ENCODE measurements at places on chromosomes 6 and 20. TPM values are rescaled to one million over a fixed set of nuclear protein-coding genes. Genes with fewer than 3 reads are reported as not detected.
A peak's percentile ranks its signal among the peaks of the same experiment; 100 is the strongest.

Gene SPTLC3
- 1.2 TPM for total RNA-seq

Gene EDEM2
- 22.8 TPM for total RNA-seq

Gene BPIFB1
- not detected for total RNA-seq

DNA sequence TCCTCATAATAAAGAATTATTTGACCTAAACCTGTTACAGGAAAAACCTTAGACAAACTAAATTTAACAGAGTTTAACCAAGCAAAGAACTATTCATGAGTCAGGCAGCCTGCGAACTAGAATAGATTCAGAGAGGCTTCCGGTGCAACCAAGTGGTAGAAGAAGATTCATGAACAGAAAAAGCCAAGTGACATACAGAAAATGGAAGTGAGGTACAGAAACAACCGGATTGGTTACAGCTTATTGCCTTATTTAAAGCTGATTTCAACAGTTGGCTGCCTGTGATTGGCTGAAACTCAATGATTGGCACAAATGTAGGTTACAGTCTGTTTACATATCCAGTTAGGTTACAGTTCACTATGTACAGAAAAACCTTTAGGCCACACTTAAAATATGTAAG is 10.1 kb downstream of the PPP1R3G start:
- H3K36me3 ChIP-seq: no peaks in the 10 kb centered on the region
- peaks cover 21% of the 10 kb centered on the region for H3K27me3 ChIP-seq
- no peak for DNase-seq
- no peak overlapping the region for H3K4me3 ChIP-seq
- no peak overlapping the region for H3K27ac ChIP-seq

DNA sequence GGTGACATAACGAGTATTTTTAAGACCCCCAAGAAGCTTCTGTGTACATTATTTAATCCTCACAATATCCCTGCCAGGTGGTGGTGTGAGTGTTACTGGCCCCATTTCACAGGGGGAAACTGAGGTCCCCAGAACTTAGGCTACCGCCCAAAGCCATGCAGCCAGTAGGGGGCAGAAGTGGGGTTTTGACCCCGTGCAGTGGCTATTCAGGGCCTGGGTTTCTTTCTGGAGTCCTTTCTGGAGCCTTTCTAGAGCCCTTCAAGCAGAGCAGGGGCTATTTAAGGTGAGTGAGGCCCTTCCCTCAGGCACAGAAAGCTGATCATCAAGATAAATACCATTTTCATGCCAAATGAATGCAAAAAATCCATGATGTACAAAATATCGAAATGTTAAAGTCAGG is 59.0 kb downstream of the CTCFL start:
- no peaks in the 10 kb centered on the region for H3K36me3 ChIP-seq
- no peak for DNase-seq
- peaks cover 13% of the 10 kb centered on the region for H3K4me1 ChIP-seq
- H3K4me3 ChIP-seq: no peak overlapping the region
- H3K27ac ChIP-seq: no peak overlapping the region

GRCh38 chr6:151060766-151061531 is 178.8 kb upstream of the AKAP12 start:
- H3K27ac ChIP-seq: no peak overlapping the region
- peaks cover 11% of the 10 kb centered on the region for H3K36me3 ChIP-seq
- H3K27me3 ChIP-seq: no peaks in the 10 kb centered on the region
- no peak for DNase-seq
- no peaks in the 10 kb centered on the region for H3K4me1 ChIP-seq

GRCh38 chr6:39049575-39050283 is 1.1 kb downstream of the GLP1R start:
- H3K4me3 ChIP-seq: no peak overlapping the region
- peaks cover 20% of the 10 kb centered on the region for H3K4me1 ChIP-seq
- no peaks in the 10 kb centered on the region for H3K36me3 ChIP-seq

DNA sequence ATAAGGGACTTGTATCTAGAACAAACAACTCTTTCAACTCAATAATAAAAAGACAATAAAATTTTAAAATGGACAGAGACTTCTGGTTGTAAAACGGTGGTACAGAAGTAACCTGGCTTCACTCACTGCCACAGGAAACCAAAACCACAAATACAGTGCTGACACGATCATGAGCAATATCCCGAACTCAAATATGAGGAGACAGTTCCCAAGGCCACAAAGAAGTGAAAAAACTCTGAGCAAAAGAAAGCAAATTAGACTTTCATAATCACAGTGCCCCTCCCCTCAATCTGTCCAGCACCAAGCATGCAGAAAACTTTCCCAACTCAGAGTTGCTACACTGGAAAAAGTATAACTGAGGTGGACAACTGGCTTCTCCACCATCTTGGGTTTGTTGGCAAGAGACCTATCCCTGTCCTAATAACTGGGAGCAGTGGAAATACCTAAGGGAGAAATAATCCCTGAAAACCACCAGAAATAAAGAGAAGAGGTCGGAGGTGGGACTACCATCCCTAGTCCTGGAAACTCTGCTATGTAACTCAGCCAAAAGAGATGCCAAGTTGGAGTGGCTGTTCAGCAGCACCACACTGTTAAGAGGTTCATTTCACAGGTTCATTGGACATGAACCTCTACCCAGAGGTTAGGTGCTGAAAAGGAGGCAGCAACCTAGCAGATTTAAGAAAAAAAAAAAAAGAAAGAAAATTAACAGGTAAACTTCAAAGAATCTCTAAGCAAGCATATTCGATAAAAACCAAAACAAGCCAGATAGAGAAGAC is 55.5 kb downstream of the REV3L start:
- H3K36me3 ChIP-seq: peaks cover 32% of the 10 kb centered on the region
- H3K4me1 ChIP-seq: peaks cover 30% of the 10 kb centered on the region
- H3K4me3 ChIP-seq: no peak overlapping the region
- peak; percentile 24 for DNase-seq

Measured in activated CD4-positive, alpha-beta T cell treated with anti-CD3 and anti-CD28 coated beads, Interleukin-2, amount 10 ng/mL, durations not matched to agents 7 days and 5 days (primary cell).